ENCODE measurements at places on chromosomes 4 and X.

- no peak for DNase-seq
Measured at GRCh38 chrX:48942895-48943294, 14.5 kb downstream of the OTUD5 start.

DNA sequence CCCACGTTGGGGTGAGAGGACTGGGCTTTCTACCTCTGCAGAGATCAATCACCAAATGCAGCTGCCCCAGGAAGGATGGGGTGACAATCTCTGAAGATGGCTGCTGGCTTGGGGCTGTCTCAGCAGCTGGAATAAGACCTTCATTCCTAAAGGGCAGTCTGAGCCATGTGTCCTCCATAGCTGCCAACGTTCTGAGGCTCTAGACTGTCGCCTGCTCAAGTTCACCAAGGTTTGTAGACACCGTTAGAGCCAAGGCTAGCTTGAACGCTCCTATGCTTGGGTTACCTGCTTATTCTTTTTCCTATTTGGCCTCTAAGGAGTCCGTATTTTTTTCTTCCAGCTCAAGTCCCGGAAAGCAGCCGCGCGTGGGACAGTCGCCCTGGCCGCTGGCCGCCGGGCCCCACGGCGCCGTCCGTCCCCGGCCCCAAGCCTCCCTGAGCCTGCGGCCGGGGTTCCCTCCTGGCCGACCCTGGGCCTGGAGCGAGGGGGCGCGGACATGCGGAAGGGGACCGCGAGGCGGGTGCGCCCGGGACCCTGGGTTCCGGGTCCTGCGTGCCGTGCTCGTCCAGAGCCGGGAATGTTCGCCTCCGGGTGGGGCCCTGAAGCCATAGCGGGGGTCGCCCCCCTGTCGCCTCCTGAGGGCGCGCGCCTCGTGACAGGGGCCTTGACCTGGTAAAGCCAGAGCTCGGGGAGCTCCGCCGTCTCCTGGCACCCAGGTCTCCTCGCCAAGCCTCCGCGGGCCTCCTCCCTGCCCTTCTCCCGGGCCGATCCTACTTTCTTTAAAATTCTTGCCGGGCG lies 23.3 kb downstream of the MRFAP1 start:
- no peak for DNase-seq

DNA sequence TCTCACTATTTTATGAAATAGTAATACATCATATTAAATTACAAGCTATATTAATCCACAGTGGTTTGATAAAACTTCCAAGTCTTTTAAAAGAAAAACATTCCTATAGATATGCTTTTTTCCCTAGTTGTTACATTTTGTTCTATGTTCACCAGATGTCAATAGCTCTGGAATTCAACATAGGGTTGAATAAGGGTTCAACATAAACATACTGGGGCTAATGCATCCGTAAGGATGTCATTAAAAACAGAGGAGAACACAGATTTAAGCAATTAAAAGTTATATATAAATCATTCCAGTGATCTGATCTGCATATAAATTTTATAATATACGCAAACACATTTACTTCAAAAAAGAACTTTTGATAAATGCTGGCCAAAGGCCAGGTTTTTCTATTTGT lies 32.5 kb downstream of the SULT1B1 start:
- no peak for DNase-seq

- no peak for DNase-seq
Measured at GRCh38 chr4:65954416-65954815, 284.1 kb upstream of the EPHA5 start.

GRCh38 chr4:109334129-109335105 lies 32.0 kb upstream of the COL25A1 start:
- DNase-seq, result no peak

- DNase-seq, result no peak
Measured at GRCh38 chr4:85187106-85187505, 220.6 kb upstream of the WDFY3 start.

DNA sequence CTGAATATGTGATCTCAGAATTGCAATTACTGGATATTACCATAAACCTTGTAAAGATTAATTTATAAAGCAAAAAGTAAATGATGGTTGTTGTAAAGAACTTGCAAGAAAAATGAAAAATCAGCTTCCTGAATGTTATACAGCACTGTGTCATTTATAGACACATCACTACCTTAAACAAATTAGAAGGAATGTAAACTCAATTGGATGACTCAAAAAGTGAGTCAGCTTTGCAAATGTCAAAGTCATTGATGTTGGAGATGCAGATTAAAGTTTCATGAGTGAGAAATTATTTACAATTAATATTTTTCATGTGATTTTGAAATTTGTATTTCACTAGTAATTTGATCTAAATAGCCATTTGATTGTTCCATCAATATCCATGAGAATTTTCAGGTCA lies 193.2 kb downstream of the RAPGEF2 start:
- no peak for DNase-seq

DNA sequence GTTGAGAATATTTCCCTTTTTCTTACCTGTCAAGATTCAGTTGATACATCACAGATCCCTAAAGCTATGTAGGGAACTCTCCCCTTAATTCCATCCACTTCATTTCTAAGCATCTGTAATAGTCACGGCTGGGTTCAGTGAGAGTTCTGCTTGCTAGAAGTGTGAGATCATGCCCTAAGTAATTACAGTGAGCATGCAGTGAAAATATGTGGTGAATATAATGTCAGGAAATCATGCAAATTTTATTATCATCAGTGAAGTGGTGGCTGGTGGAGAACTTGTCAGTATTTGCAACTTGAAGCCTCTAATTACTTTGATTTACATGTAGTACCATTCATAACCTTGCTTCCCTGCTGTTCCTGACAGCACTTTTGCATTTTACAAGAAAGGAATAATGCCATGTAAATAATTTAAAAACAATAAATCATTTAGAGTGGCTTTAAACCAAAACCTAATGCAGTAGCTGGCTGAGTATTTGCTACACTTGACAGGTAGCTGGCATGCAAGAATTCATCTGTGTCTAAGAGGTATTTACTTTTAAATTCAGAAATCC lies 28.3 kb upstream of the CFAP299 start:
- DNase-seq, result no peak

- no peak for DNase-seq
Measured at GRCh38 chr4:23999714-24000469, 110.0 kb upstream of the PPARGC1A start.

- no peak for DNase-seq
Measured at GRCh38 chr4:136390824-136391223, 1141.5 kb downstream of the PCDH18 start.

- no peak for DNase-seq
Measured at GRCh38 chrX:47143894-47144625, 442 bp downstream of the NDUFB11 start.

GRCh38 chr4:141294306-141294705 lies 73.6 kb downstream of the ZNF330 start:
- DNase-seq, result no peak

DNA sequence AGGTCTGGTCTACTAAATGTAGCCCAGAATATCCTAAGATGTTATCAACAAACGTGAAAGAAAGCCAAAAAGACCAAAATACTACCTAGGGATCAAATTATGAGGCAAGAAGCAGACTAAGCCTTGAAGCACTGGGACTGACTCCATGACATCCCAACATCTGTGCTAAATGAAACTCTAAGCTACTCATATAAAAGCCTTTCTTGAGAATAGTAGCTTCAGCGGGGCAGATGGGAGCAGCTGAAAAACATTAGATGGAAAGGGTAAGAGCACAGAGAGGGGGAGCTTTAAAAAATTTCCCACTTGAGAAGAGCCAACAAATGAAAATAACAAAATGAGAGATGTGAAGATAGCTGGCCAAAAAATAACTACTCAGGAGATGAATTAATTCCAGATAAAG lies 81.7 kb downstream of the MAD2L1 start:
- DNase-seq, result no peak

DNA sequence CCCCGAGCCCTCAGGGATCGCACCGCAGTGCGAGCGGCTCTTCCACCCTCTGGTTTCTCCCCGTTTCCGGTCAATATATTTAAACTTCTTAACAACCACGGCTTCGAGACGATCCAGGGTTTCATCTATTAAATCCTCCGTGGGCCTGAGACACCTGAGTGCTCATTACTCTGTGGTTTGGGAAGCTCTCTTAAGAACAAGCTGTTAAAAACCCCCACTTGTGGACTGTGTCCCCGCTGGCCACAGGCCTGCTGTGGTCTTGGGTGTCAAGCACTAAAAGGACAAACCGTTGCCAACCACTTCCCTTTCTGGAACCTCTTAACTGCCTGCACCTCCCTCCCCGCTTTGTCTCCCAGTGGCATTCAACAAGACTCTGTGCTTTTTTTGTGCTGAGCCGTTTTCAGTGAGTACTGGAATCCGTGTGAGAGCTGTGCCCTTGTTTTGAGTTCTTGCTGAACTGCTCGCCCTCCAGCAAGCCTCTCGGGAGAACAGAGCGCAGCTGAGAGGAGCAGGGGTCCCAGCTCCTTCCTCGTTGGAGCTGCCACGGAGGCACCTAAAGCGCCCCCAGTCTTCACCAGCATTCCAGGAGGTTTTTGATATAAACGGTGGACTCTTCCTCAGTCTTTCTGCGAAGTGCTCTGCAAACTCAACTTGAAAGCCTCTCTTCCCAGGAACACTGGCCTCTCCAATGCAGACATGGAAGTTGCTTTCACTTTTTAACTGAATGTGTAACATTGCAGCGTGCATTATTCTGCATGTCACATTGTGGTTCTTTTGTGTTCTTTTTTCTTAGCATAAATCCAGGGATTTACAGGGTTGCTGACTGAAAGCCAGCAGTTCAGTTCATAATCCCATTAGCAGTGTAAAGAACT lies 691 bp upstream of the IGFBP7 start:
- no peak for DNase-seq

- DNase-seq, result no peak
Measured at GRCh38 chrX:135944486-135944885, 29.3 kb downstream of the MMGT1 start.

- no peak for DNase-seq
Measured at GRCh38 chr4:105182211-105182610, 35.5 kb downstream of the TET2 start.

DNA sequence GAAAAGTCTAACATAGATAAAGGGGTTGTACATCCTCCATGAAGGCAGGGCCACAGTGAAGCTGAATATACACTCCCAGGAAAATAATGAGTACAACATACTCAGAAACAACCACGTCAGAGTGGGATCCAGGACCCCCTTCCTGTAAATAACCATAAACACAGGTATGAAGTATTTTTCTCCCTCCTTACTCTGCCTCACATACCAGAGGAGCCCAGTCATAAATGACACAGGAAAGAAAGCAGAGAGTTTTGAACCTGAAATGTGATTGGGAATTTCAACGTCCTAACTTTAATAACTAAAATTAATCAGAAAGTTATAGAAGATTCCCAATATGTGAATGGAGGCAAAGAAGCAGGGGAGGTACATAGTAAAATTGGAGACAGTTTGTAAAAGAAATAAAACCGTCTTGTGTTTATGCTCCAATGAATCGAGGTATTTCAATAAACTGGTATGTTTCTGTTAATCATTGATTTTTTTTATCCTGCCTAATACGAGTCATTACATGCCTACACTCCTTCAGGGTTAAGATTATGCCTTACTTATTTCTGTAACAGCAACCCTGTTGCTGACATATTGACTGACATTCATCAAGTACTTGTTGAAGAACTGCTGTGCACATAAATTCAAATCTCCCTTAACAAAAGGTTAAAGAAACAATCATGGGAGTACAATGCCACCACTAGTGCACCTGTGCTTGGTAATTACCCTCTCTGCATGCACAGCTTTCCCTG lies 431.3 kb downstream of the KCNIP4 start:
- no peak for DNase-seq

GRCh38 chrX:20231598-20231997 lies 35.1 kb downstream of the RPS6KA3 start:
- no peak for DNase-seq

DNA sequence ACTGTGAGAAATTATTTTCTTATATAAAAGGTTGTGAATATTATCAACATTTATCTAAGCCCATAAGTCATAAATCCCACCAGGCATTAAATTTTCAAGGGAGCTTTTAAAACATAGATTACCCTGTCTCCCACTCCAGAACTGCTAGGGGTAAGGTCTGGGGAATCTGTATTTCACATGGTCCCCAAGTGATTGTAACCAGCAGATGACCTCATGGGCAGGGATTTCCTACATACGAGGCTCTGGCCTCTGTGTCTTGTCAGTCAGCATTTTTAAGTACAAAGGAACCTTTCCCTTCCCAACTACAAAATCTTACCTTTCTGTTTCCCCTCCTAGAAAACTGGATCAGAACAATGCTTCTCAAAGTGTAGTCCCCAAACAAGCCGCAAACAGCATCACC lies 188.6 kb downstream of the TSPAN5 start:
- no peak for DNase-seq

DNA sequence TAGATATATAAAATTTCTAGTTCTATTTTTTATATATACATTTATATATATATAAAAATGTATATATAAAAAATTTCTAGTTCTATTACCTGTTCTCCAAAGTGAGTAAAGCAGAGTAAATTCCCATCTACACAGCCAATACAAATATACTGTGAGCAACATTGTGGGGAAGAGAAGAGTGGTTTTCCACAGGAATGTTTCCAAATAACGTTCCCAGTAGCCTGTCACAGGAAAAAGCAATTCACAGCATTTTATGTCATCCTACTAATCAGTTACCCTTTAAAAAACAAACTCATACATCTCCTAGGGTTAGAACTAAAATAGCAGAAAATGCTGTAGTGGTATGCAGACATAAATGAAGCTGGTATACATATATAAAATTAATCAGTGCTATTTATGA lies 44.5 kb downstream of the AASDH start:
- no peak for DNase-seq

GRCh38 chr4:101780284-101780683 lies 10.2 kb upstream of the BANK1 start:
- no peak for DNase-seq

- DNase-seq, result no peak
Measured at GRCh38 chr4:92261256-92261655, 42.5 kb upstream of the GRID2 start.

GRCh38 chr4:125231661-125232060 lies 83.1 kb upstream of the FAT4 start:
- DNase-seq, result no peak

DNA sequence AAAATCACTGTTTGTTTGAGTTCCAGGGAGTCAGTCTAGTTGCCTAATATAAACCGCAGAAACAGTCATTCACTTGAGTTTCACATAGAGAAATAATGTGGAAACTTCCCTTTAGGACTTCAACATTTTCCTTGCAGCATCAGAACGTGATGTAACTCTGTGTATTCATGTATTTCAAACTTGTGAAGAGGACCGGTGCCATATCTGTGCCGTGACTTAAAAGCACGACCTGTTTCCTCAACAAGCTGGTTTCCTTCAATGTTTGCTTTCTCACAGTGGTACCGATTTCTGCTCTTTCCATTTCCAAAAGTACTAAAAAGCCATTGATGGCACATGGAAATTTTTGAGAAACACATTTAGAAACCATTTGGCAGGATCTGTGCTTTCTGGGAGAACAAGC lies 166.6 kb upstream of the RAPGEF2 start:
- no peak for DNase-seq

GRCh38 chr4:147847751-147848590 lies 116.1 kb downstream of the ARHGAP10 start:
- DNase-seq, result no peak

GRCh38 chrX:130909469-130910136 lies 6.6 kb upstream of the ENOX2 start:
- DNase-seq, result no peak

Data from stimulated activated CD4-positive, alpha-beta T cell treated with anti-CD3 and anti-CD28 coated beads, Interleukin-4, amount 100 ng/mL, for 24 hours (primary cell).